GM12892 (cell line): ENCODE measurements at places on chromosomes 5 and 9.

DNA sequence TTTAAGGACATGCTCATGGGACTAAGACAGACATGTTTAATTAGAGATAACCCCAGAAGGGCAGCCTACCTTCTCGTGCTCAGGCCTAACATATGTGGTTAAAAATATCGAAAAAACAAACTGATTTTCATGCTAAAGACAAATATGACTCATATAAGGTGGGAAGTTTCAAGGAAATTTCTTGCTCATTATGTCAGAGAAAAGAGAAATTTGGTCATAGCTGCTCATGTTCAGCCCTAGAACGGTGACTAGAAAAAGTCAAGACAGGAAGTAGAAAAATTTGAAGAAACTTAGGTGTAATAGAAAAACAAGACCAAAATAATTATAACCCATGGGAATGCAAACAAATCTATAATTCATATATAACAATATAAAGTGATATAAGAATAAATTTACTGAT lies 120.6 kb downstream of the PRDM9 start:
- no peak for DNase-seq

- no peak for DNase-seq
These were observed 364.7 kb upstream of the IRX1 start for GRCh38 chr5:3230941-3231340.

DNA sequence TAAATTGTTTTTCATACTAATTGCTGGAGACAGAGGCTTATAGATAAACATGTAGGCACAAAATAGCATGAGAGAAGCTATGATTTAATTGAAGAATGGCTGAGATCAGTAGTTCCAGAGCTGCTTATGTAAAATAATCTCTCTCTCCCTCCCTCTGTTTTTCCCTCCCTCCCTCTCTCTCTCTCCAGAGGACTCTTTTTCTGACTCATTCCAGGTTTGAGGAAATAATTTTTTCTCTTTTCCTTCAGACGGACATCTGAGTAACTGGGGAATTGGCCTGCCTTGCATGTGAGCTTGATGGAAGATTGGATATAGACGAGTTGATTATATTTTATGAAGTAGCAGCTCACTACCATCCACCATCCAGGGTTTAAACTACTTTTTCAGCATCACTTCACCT lies 35.5 kb downstream of the KCTD16 start:
- DNase-seq: no peak

- no peak for DNase-seq
These were observed 205.0 kb upstream of the TAS2R1 start for GRCh38 chr5:9834871-9835770.

DNA sequence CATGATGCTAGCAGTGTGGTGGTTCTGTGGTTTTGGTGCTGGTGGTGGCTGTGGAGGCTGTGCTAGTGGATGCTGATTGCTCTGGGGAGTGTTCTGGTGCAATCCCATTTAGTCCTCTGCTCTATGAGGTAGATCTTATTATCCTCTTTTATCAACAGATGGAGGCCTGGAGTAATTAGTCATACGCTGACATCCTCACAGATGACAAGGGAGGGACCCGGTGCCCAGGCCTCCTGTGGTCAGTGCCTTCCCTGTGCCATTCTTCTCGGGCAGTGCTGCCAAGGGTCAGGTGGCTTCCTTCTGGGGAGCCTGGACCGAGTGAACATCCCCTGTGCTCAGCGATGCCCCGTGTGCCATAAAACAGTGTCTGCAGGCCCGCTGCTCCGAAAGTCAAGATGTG lies 74.5 kb downstream of the COL5A1 start:
- no peak for DNase-seq

DNA sequence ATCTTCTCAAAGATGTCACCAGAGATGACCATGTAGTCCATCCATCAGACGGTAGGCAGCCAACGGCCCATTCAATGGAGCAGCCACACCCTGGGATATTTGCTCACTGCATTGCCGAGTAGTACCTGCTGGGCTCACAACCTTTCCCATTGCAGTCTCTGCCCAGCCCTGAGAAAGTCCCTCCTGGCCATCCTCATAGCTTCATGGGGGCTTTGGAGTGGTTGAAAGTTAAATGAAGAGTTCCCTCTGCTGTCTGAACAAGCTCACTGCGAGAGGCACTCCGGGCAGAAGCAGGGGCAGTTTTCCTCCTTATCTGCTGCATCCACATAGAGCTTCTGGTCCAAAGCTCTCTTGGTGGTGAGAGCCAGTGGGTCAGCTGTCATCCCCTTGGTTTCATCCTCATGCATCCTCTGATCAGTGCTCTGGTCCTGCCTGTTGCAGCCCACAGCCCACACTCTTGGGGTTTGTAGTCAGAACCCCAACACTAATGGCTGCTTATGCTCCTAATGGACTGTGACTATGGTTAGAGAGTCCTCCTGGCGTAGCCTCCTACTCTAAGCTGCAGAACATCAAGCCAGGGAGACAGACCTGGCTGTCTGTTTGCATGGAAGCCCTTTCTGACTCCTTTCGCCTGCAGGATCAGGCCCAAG lies 23.3 kb downstream of the TNFSF8 start:
- no peak for DNase-seq

GRCh38 chr5:144002876-144003275 lies 167.6 kb downstream of the YIPF5 start:
- DNase-seq: no peak

- no peak for DNase-seq
These were observed 192.2 kb downstream of the SEC61B start for GRCh38 chr9:99414321-99414720.

DNA sequence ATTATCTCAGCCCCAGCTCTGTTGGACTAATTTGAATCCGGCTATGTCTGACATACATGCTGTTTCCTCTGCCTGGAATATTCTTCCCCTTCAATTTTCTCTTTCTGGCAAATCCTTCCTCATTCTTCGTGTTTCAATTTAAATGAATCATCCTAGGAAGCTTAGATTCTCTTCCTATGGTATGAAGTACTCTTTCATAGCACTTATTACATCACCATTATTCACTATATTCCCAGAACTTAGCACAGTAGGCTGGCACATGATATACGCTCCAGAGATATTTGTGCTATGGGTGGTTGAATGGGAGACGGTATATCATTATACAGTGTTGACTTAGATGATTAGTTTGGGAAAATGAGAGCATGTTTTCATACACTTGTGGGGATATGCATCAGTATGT lies 91.0 kb upstream of the JAK2 start:
- DNase-seq: no peak

- DNase-seq: no peak
These were observed 4.1 kb upstream of the SLC1A1 start for GRCh38 chr9:4486176-4486575.

GRCh38 chr5:41885286-41885685 lies 15.1 kb upstream of the OXCT1 start:
- no peak for DNase-seq

DNA sequence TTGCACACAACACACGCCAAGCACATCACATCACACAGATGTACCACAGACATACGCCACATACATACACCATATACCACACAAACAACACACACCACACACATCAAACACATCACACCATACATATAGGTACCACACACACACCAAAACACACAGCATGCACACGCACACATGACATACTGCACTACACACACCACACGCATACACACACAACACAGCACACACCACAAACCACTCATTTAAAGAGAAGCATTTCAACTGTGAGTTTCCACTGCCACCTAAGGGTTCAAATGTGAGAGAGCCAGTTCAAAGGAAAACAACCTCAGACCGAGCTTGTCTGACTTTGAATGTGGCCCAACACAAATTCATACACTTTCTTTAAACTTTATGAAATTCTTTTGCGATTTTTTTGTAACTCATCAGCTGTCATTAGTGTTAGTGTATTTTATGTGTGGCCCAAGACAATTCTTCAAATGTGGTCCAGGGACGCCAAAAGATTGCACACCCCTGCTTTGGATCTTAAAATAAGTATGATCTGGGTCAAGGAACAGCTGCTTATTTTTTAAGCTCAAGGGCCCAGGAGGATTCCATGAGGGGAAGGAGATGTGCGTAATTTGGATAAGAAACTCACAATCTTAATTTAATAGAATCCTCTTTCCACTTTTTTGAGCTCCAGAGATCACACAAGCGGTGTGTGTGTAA lies 494.6 kb downstream of the GADD45G start:
- DNase-seq: no peak

- no peak for DNase-seq
These were observed 8.8 kb downstream of the PLGRKT start for GRCh38 chr9:5428794-5429528.

DNA sequence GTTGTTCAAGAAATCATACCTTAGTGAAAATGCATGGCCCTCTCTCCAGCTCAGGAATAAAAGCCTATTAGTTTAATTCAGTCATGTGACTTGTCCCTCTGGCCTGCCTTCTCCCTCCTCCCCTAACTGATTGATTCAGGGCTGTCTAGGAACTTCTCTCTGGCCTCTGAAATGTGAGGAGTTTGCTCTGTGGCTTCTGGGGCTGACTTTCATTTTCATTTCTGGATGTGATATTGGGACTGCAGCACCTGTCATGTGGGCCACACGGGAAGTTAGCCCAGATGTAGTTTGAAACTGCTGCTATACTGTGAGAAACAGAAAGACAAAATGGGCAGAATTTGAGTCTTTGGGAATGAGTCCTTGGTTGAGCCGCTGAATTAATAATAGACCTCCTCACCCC lies 44.8 kb downstream of the PARP8 start:
- DNase-seq: peak; percentile 10

DNA sequence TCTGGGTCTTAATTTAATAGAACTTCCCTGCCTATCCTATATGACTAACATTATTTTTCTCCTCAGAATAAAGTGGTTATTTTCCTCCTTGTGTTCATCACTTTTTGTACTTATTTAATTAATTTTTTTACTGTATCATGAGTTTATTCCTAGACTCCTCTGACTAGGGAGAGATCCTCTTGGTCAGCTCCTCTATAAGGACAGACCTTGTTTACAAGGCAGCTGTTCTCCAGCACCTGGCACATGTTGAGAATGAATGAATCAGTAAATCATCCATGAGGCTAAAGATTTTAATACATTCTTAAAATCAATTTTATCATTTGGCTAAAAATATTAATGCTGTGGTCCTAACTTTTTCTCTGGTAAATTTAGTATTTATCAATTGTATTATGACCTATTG lies 139.8 kb downstream of the NUDT12 start:
- DNase-seq: no peak

DNA sequence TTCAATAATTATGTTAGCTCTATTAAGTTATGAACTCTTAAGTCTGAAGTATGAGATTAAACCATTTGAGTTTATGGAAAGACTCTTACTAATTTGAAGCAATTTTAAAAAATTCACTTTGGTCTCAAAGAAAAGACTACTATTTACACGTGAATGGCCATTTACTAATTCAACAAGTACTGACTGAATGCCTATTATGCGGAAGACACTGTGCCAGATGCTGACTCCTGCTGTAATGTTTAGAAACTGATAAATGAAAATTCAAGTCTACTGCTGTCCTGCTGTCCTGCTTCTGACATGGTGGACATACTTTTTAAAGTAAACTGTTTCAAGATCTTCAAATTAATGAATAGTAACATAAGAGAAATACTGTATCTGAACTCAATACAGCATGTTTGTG lies 116.2 kb downstream of the MPDZ start:
- no peak for DNase-seq

GRCh38 chr9:124761710-124762109 lies 9.4 kb downstream of the NR6A1 start:
- no peak for DNase-seq

DNA sequence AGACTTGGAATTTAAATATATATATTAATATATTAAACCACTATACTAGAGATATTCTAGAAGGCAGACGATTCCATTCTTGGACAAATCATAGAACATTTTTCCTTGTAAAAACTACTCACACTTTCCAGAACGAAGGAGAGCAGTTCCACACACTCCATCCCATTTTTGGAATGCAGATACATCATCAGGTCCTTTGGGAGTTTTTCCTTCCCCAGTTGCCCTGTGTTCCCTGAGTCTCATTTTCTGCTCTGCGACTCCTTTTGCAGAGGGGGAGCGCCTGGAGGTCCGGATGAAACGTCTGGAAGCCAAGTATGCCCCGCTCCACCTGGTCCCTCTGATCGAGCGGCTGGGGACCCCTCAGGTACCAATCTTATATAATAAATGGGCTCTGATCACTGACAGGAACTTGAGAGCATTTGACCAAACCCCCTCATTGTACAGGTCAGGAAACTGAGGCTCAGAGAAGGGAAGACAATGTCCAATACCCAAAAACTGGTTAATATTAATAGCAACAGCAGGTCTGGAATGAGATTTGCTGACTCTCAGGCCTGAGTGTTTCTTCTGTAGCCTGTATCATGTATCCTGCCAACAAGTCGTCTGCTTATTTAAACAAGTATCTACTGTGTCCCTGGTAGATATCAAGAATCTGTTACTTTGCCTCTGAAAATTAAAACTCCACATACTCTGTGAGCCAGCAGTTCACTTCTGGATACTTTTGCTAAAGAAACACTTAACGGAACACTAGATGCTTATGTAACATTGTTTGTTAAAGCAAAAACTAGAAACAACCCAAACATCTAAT lies 76.8 kb upstream of the NIPAL4 start:
- DNase-seq: no peak

DNA sequence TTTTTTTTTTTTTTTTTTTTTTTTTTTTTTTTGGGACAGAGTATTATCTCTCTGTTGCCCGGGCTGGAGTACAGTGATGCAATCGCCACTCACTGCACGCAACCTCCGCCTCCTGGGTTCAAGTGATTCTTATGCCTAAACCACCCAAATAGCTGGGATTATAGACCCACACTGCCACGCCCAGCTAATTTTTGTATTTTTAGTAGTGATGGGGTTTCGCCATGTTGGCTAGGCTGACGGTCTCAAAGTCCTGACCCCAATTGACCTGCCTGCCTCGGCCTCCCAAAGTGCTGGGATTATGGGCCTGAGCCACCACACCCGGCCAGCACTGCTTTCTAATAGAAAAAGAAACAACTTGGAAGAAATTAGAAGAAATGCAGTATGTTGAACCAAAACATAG lies 39.2 kb downstream of the TTC1 start:
- no peak for DNase-seq

DNA sequence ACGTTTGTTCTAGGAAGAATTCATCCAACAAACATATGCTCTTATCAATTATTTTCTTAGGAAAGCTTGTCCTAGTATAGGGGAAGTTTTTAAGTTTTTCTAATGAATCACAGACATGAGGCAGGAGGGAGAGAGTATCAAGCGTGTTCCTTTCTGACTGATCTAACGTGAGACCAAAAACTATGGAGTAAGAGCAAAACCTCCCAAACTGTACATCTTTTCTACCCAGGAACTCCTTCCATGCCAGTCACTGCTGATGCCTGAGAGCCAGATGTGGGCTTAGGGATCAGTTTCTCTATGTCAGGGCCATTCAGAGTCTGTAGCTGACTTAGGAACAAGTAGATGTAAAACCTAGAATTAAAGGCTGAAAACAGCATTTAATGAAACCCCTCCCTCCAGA lies 51.7 kb upstream of the NFIB start:
- no peak for DNase-seq

DNA sequence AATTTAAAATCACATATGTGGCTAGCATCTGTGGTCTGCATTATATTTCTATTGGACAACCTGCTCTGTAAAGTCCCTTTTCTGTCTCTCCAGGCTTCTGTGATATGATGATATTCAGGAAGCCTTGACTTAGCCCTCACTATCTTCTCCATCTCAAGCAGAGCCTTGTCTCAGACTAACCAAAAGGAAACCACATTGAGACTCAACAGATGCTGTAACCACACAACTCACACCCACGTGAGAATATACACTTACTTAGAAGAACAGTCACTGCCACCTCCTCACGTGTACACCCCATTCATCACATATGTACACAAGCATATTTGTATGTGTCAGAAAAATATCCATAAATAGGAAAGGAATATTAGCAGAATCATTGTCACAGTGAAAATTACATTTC lies 33.6 kb downstream of the HTR4 start:
- DNase-seq: no peak

GRCh38 chr9:83930881-83931280 lies 9.6 kb upstream of the KIF27 start:
- DNase-seq: no peak
